ENCODE measurements at places on chromosomes 11 and 22. TPM values are rescaled to one million over a fixed set of nuclear protein-coding genes. Genes with fewer than 3 reads are reported as not detected.

NPTXR gene
- total RNA-seq = 5.6 TPM

BIK gene
- 6.9 TPM for total RNA-seq

IGLL1 gene
- not detected for total RNA-seq

C22orf15 gene
- total RNA-seq = not detected

SLC29A2 gene
- total RNA-seq = 3.0 TPM

ARHGAP20 gene
- total RNA-seq = not detected

SLC43A3 gene
- total RNA-seq = not detected

RFPL3 gene
- not detected for total RNA-seq

PTPRJ gene
- total RNA-seq = 1.5 TPM

SCGB1C1 gene
- total RNA-seq = not detected
